T-cell (primary cell): ENCODE measurements at places on chromosomes 5 and 9.
A peak's percentile ranks its signal among the peaks of the same experiment; 100 is the strongest.

GRCh38 chr9:85599540-85600105, 142.1 kb downstream of the AGTPBP1 start:
- no peak for DNase-seq

DNA sequence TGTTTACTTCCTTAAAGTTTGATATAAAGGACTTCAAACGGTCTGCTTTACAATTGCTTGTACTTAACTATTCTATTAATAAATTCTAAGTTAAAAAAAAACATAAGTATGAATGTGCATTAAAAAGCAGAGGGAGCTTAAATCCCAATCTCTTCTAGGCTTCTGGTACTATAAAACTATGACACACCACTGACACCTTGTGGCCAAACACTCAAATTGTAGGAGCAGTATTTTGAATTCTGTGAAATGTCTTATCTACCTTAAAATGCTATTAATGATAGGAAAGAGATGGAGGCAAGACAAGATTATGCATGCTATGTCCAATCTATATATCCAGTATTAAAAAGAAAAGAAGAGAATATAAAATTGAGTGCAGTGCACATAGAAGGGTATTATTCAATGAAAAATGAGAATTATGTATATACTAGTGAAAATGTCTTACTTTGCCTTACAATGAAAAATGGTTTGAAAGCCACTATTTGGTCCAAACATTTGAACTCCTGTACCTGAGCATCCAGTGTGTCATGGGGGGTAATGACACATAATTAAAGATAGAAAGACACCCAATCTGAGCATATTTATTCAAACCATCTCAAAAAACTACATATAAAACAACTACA, 87.6 kb downstream of the ERP44 start:
- peak; percentile 8 for DNase-seq

DNA sequence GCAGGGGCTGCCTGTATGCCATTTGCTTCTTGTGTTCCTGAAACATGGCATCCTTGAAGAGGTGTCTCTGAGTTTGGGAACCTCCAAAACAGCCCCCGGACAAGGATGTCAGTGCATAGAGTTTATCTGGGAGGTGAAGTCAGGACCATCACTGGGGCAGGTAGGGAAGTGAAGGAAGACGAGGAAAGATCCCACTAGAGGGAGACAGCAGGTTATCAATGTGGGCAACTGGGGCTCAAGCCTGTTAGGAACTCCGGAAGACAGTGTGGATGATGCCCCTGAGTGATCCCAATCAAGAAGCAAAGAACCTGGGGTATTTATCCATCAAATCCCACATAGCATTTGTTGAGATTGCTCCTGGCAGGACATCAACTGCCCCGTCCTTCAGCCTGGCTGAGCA, 233.1 kb downstream of the AGTPBP1 start:
- no peak for DNase-seq

DNA sequence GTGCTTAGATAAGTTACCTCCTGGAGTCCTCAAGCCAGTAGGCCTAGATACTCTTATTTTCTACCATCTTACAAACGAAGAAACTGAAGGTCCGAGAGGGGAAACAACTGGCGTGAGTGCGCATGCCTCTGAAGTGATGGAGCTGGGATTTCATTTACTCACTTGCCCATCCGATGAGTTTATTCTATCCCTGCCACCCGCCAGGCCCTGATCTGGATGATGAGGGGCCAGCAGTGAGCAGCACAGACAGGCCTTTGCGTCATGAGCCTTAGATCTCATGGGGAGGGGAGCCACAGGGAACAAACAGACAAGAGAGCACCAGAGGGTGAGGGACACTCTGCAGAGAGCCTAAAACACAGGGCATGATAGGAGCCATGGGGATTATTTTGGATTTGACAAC, 34.1 kb upstream of the SLC2A8 start:
- no peak for DNase-seq

- DNase-seq, result no peak
Observed at GRCh38 chr5:140293091-140293848, 9.6 kb downstream of the PFDN1 start.

DNA sequence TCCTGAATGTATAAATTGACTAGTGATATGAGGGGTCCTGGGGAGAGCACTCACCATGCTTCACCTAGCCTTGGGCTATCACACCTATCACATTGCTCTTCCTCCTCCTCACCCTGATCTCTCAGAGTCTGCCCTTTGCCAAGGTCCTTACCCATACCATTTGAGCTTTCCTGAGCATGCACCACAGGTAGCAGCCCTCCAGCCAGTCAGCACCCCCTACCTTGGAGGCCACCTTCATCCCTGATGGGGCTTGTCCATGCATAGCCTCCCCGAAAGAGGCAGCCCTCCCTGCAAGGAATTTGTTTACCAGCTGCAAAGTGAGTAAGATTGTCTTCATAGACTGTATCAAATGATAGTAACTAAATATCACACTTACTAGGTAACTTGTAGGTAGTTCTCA, 83.1 kb downstream of the ALDH7A1 start:
- DNase-seq, result no peak

DNA sequence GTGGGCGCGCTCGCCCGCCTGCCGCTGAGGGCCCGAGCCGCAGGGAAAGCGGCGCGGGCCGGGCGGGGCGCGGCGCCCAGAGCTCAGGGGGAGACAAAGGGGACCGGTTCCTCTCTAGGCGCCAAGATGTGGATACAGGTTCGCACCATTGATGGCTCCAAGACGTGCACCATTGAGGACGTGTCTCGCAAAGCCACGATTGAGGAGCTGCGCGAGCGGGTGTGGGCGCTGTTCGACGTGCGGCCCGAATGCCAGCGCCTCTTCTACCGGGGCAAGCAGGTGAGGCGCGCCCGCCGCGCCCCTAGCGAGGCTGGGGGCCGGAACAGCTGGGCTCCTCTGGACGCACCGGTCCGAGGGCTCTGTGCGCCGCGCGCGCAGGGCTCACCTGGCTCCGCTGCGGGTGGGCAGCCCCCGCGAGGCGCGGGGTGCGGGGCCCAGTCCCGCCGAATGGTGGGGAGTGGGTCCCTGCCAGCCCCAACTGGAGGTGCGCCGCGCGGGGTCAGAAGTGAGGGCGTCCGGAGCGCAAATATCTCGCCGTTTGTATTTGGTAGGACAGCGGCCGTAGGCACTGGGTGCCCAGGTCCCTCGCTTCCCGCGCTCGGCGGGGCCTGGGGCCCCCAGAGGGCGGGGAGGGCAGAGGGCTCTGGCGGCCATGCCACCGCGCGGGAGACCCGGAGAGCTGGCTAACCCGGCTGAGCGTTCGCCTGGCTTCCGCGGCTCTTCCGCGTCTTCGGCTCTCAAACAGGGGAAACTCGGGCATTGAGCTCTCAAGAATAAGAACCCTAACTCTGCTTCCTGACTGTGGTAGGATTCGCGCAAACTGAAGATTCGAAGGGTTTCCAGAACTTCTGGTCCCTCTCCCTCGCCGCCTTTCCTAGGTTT, 607 bp downstream of the UHRF2 start:
- DNase-seq, result peak; percentile 2

- no peak for DNase-seq
Observed at GRCh38 chr9:7137571-7137970, 379.8 kb downstream of the KDM4C start.

DNA sequence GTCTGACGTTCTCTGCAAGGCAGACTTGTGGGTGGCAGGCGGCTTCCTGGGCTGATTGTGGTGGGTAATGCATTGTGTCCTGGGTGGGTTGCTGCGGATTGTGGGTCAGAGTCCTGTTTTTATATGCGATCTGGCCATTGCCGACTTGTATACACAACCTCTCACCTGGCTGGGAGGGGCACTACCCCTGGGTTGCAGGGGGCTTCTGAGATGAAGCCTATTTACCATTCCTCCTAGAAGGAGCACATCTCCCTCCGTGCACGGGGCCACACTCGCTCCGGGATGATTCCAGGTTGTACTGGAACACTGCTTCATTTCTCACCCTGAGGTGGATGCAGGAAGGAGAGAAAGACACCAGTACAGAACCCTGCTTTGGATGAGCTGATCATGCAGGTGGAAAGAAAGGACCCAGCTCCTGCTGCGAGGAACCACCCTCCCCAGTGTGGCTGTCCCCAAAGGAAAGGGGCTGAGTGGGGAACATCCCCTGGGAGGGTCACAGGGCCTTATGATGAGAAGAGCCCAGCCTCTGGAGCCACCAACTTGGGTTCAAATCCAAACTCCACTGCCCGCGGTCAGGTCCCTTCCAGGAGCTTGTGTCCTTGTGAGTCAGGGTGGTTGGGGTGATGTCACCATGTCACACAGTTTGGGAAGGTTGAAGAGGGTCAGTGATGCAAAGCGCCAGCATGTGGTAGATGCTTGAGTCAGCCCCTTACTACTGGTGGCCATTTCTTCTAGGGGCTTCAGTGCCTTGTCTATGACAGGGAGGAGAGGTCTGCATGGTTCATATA, 151.8 kb upstream of the COL5A1 start:
- DNase-seq, result no peak

- DNase-seq, result no peak
Observed at GRCh38 chr5:142342128-142342981, 17.5 kb upstream of the SPRY4 start.

DNA sequence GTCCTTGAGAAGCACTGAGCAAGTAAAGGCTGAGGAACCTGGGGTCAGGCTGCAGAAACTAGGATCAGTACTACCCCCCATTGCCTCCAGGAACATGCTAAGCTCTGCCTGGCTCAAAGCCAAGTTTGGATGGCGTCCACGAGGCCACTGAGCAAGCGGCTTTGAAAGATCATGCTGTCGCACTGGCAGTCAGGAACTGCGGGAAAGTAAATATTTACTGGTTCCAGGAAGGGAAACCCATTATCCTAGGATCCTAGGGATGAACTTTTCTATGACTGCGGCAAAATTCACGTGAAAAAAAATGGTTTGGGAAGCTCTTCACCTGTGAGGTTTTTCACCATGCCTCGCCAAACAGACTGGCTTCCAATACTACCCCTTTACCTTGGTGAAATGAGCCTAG, 75.3 kb upstream of the PJA2 start:
- no peak for DNase-seq

- no peak for DNase-seq
Observed at GRCh38 chr9:129964901-129965734, 77.9 kb downstream of the FNBP1 start.

GRCh38 chr5:81044868-81045267, 84.7 kb downstream of the RASGRF2 start:
- no peak for DNase-seq

GRCh38 chr5:55377810-55378209, 70.0 kb downstream of the MTREX start:
- DNase-seq, result no peak

DNA sequence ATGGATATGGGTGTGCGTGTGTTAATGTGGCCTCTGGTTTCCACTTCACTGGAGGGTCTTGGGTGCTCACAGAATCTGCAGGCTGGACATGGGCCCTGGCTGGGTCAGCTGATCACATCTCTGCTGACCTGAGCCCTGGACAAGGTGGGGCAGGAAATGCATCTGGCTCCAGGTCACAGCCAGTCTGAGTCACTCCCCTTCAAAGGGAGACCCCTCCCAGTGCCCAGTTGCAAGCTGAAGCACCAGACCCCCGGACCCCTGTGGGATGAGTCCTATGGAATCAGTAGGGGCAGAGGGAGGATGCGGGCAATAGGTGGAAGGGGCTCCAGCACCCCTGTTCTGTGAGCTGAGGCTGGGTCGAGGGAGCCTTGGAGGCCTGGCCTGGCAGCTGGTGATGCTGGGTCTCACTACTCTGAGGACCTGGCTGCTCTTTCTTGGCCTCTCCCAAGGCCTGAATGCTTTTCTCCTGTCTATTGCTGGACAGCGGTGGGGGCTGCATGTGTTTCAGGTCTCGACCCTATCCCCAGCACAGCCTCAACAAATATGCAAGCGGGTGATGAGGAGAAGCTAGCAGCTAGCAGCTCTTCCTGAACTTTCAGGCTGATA, 54.5 kb downstream of the PHF2 start:
- DNase-seq, result no peak

GRCh38 chr5:93191035-93191817, 389.8 kb downstream of the NR2F1-AS1 start:
- no peak for DNase-seq

DNA sequence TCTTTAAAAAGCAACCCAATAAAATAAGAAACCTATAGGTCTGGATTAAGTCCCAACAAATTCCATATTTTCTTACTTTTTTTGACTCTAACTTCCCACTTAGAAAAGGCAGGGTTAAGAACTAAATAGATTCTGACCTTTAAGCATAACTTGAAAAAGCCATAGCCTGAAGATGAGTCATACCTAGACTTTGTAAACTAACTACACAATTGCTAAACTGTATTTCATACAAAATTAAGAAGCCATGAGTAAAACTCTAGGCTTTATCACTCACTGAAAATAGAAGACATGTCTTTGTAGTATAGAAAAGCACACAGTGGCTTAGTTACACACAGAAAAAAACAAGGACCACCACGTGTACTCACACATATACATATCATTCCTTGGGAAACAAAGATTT, 51.5 kb downstream of the MLLT3 start:
- DNase-seq, result no peak

DNA sequence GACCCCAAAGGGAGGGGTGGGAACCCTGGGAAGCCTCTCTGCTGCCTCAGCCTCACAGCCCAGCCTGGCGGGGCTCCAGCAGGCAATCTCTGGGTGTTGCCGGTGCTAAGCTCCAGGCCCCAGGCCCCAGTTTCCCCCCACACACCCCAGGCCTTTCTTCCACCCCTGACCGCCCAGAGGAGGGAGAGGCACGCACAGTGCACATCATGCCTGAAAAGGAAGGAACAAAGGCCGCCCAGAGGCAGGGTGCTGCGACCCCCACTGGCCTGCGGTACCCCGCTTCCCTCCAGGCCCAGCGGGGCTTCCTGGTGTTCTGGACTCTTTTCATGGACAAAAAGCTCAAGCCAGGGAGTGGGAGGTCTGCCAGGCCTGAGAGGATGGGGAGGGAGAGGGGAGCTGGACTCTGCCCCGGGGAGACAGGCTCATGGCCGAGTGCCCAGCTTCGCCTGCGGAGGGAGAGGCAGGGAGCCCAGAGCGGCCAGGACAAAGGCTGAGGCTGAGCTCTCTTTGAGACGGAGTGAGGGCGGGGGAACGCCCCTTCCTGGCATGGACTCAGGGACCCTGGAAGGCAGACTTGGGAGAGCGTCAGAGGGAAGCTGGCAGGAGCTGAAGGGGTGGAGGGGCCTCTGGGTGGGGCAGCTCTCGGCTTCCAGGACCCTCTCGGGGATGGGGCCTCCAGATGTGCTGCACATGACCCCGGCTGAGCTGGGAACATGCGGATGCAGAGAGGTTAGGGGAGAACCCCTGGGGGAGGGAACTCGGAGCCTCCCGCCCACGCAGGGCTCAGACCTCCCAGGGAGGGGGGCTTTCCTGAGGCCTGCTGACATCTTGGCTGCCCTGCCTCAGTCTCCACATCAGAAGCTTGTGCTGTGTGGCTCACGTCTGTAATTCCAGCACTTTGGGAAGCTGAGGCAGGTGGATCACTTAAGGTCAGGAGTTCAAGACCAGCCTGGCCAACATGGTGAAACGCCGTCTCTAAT, 1.8 kb upstream of the ENTPD2 start:
- DNase-seq, result no peak

DNA sequence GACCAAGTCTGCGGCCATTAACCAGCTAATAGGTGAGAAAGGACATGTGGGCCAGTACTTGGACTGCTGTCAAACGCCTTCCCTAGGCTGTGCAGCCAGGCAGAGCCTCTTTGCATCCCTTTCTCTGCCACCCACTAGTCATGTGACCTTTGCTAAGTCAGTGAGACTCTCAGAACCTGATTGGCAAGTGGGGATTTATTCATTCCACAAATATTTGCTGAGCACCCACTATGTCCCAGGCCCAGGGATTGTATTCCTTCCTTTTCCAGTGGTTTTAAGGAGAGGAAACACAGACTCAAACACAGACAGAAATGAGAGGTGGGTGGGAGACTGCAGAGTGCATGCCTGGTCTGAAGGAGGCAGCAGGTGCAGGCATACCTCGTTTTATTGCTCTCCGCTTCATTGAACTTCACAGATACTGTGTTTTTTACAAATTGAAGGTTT, 71.6 kb upstream of the GALNT10 start:
- no peak for DNase-seq
